Retina (tissue), 1 donor: ENCODE measurements at places on chromosomes 11 and 22.

- DNase-seq = peak; percentile 61
These were observed 5.2 kb downstream of the GRIK4 start for GRCh38 chr11:120516461-120517389.

DNA sequence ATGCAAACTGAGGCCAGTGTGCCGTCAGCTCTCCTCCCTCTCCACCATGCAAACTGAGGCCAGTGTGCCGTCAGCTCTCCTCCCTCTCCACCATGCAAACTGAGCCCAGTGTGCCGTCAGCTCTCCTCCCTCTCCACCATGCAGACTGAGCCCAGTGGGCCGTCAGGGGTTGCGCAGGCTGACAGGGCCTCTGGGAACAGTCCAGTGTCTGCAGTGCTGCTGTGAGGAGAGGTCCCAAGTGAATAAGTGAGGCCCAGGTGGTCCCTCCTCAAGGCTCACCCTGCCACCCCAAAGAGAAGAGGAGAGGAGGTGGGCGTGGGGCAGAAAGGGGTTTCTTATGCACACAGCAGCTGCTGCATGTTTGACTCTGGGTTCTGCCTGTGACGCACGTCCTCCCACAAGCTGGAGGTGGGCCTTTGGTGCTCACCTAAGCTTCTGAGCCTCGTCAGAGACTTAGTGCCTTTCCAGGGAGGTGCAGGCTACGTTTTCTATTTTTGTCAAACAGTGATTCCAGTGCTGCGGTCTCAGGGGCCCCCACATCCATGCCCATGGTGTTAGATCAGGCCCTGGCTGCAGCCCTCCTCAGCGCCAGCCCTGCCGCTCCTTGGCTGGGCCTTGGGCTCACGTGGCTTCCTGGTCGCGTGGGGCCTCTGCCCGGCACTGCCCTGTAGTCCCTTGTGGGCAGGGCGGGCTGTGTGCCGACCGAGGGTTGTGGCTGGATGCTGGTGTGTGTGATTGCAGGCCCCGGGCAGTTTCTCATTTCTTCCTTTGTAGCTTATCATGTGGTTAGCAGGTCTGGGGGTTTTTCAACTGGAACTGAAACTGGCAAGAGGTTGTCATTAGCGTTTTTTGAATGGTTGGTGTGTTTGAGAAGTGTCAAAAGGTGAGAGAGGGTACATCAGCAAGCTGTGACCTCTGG, 7.1 kb downstream of the TPCN2 start:
- DNase-seq = no peak

GRCh38 chr11:132332521-132332920, 962.1 kb downstream of the NTM start:
- DNase-seq = no peak

DNA sequence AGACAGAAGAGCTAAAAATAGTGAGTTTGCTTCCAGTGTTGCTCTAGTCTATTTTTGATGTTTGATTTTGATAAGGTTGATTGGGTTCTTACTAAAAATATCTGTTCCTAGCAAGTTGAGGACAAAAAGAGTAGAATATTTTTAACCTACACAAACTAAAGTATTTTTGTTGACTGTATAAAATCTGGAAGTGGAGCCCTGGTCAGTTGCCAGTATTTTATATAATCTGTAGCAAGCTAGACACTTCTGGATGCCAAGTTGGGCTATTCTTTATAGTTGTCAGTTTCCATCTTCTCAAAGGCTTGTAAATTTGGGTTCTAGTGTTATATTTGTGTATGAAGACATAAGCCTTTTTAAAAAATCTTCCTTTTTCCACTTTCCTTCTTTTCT, 56.7 kb downstream of the HSD17B12 start:
- no peak for DNase-seq

DNA sequence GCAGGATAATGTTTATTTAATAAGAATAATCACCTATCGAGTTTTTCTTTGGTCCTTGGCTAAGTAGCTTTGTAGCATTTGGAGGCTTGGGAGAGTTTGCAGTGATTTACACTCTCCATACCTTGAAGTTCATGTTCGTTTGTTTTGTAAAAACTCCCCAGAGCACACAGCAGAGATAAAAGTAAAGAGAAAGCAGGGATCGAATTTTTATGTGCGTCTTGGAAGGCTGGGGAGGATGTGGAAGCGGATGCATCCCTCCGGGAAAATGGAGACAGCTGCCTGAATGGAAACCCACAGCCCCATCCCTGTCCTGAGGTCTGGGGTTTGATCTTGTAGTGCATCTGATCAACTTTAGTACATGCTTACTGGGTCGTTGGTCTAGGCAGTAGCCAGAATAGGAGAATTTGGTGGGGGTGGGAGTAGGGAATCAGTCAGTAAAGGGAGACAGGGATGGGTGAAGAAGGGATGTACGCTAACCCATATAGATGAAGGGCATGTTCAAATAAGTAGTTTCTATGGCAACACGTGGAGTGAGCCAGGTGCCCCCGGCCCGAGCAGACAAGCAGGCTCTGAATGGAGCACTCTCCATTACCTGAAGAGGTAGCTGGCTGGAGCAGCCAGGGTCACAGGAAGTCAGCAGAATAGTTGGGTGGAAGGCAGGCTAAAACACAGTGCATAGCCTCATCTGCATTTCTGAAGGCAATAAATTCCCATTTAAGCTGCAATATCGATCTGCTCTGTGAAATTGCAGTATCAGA, 147.8 kb downstream of the COMMD9 start:
- DNase-seq = no peak

GRCh38 chr11:10023212-10023611, 270.8 kb downstream of the SBF2 start:
- DNase-seq = no peak

GRCh38 chr11:59283825-59284772, 71.4 kb upstream of the MPEG1 start:
- DNase-seq = peak; percentile 48

DNA sequence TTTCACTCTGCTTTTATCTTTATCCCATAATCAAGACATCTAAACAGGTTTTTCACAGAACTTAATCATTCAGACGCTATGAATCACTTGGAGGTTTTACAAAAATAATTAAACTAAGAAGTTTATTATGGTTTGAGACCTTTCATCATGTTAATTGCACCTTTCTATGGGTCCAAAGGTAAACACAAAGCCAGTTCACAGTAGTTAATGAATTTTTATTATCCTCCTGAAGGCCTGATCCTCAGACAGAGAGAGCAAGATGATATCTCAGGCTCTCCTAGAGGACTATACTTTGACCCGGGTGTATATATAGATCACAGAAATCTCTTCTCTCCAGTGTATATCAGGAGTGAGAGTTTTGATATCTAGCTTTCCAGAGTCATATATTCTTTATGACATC, 1044.3 kb upstream of the RAG2 start:
- DNase-seq = no peak

- no peak for DNase-seq
These were observed 75.2 kb downstream of the ADAMTS15 start for GRCh38 chr11:130523609-130524008.

DNA sequence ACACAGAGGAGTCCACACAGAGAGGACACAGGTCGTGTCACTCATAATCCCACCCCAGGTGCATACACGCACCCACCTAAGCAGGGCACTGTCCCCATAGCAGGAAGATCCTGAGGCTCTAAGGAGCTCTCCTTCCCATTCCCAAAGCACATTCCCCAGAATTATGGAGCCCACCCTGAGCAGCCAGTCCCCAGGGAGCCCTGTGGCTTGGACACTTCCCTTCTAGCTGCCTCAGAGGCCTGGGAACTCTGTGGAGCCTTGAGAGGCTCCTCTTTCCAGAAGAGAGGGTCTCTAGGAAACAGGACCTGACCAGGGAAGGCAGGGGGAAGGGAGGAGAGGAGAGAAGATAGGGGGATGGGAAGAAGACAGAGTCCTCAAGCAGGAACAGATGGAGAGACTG, 29.8 kb downstream of the ARHGEF17 start:
- no peak for DNase-seq
